Spinal cord (tissue), 10 donors: ENCODE measurements at places on chromosomes 7 and 10.

GRCh38 chr7:92754919-92755581, 81.3 kb downstream of the CDK6 start:
- no peak overlapping the region for H3K4me3 ChIP-seq
- no peaks in the 10 kb centered on the region for H3K36me3 ChIP-seq
- peak; percentile 57 for DNase-seq
- H3K4me1 ChIP-seq, result peaks cover 8% of the 10 kb centered on the region
- peak overlapping the region; percentile 70 for H3K27ac ChIP-seq

DNA sequence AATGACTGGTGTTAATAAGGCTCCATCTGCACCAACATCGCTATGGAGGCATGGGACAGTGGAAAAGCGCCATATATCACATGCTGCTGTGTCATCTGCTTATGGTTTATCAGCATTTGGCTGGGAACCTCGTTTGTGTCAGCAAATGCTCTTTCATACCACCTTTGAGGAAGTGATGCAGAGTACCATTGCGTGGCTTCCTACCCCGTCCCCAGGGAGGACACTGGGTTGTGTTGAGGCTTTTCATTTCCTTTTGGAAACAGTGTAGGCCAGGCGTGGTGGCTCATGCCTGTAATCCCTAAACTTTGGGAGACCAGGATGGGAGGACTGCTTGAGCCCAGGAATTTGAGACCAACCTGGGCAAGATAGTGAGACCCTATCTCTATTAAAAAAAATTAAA, 6.8 kb downstream of the TACR2 start:
- no peak overlapping the region for H3K27ac ChIP-seq
- no peak for DNase-seq
- H3K36me3 ChIP-seq, result peaks cover under 1% of the 10 kb centered on the region
- no peaks in the 10 kb centered on the region for H3K27me3 ChIP-seq
- H3K4me3 ChIP-seq, result no peak overlapping the region

GRCh38 chr10:132096223-132096622, 30.5 kb downstream of the JAKMIP3 start:
- no peak for DNase-seq
- H3K27me3 ChIP-seq, result no peaks in the 10 kb centered on the region
- no peak overlapping the region for H3K4me3 ChIP-seq
- peaks cover 4% of the 10 kb centered on the region for H3K36me3 ChIP-seq

GRCh38 chr10:109183366-109183765, 739.9 kb downstream of the XPNPEP1 start:
- H3K4me1 ChIP-seq, result no peaks in the 10 kb centered on the region
- DNase-seq, result no peak
- no peaks in the 10 kb centered on the region for H3K27me3 ChIP-seq
- H3K4me3 ChIP-seq, result no peak overlapping the region
